C1 segment of cervical spinal cord (tissue), 14 donors: ENCODE measurements at places on chromosomes 1 and 21.

- DNase-seq, result no peak
Measured at GRCh38 chr1:231354330-231355020, 16.4 kb downstream of the SPRTN start.

DNA sequence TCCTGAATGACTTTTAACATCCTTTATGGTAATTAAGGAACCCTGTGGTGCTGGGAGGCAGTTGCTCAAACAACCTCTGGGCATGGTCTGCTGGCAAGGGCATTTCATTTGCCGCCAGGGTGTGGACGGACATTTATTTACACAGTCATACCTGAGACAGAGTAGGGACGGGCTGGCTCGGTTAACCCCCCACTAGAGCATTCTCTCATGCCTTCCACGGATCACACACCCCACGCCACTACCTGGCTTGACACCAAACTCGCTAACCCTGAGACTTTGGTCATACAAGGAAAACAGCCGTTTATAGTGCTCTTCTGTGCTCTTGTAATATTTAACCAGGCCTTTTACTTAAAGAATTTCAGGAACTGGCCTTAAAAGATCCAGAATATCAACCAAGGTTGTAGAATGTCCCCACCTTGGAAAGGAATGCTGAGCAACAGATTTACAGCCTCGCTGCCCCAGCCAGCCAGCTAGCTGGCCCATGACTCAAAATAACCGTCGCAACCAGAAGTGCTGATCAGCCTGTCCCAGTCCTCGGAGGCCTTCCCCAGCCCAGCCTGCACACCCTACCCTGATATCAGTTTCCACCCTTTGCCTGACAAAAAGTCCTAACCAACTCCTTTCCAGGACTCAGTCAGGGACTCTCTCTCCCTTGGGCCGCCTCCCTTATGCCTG lies 6.5 kb upstream of the PDXK start:
- no peak for DNase-seq

- no peak for DNase-seq
Measured at GRCh38 chr1:27436204-27437159, 44.1 kb downstream of the GPR3 start.

GRCh38 chr21:31279214-31279613 lies 64.8 kb downstream of the TIAM1 start:
- DNase-seq, result no peak

DNA sequence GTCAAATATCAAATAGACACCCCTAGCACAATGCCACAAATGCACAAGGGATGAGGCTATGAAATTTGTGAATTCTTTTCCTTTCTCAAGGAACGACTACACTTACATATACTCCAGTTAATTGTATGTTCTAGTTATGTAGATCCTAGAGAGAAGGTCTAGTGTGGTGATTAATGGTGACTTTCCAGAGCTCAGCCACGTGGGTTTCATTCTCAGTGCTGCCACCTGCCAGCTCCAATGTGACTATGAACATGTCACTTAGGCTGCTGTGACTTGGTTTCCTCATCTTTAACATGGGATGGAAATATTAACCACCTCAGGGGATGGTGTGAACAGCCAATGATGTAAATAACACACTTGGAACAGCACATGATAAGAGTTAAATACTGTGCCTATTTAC lies 138.3 kb downstream of the APP start:
- no peak for DNase-seq
